ENCODE measurements at places on chromosomes 16 and 17.

DNA sequence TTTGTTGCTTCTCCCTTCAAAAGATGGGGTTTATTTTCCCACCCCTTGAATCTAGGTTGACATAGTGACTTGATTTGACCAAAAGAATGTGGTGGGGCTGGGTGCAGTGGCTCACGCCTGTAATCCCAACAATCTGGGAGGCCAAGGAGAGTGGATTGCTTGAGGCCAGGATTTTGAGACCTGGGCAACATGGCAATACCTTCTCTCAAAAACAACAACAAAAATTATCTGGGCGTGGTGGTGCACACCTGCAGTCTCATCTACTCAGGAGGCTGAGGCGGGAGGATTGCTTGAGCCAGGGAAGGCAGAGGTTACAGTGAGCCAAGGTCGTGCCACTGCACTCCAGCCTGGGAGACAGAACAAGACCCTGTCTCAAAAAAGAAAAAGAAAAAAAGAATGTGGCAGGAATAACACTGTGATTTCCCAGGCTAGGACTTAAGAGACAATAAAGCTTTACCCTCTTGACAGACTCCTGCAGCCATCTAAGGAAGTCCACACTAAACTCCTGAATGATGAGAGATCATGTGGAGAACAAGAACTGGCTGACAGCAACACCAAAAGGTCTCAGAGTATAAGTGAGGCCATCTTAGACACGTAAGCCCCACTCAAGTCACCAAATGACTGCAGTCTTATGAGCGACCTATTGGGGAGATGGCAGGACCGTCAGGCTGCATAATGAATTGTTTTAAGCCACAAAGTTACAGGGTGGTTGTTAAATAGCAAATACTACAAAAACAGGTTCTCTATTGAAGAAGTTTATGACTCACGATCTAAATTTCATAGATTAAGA is 37.0 kb downstream of the FBXL20 start:
- DNase-seq, result no peak

GRCh38 chr16:89759746-89760340 is 38.5 kb downstream of the ZNF276 start:
- DNase-seq, result no peak

DNA sequence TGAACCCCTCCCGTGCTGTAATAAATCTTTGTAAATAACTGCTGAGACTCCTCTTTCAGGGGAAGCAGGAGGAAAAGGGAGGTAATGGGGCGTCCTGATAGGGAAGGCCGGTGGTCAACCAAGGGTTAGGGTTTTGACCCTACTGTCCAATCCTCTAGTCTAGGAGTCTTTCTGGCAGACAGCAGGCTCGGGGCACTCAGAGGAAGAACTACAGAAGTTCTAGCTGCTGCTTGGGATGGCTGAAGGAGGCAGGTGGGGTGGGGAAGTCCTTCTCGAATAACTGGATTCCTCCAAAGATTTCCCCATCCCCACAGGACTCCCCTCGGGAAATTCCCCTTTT is 387 bp upstream of the STARD3 start:
- DNase-seq, result no peak

DNA sequence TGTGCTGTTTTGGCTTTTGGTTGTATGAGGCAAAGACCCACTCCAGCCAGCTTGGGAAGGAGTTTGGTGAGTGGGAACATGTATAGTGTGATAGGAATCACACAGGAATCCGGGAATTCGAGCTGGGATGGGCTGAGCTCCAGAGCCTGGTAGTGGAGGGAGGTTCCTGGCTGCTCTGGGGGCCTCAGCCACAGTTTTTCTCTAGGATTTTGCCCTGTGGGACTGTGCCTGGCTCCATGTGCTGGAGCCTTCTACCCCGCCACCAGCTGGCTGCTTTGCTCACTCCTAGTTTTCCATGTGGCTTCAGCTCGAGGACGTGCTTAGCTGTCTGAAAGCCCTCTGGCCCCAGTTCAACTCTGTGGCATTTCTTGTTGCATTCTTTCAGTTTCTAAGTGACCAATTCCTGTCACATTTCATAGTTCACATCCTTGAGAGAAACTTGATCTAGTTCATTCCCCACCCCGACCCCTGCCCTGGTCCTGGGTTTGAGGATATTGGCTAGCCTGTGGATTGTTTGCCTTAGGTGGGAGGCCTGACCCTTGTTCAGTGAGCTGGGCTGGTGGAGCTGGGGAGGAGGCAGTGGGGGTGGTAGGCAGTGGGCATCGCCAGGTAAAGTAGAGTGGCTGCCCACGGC is 5.0 kb downstream of the SEC14L1 start:
- no peak for DNase-seq

DNA sequence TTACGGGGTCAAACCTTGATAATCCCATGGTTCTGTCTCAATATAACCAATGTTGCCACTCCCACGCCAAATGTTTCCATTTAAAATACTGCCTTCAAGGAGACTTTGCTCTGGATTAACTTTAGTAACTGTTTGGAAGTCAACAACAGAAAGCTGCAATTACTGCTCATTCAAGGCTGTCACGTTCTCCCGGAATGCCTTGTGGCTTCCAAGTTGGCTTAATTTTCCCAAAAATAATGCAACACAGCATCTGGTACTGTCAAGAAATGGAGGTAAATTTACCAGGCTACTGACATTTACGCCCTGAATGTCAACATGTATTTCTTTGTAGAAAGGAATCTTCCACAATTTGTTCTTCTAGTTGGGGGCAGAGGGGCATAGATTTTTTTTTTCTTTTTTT is 38.2 kb downstream of the GPRC5B start:
- DNase-seq, result no peak

- DNase-seq, result no peak
Observed at GRCh38 chr16:58128711-58129096, 477 bp downstream of the CFAP20 start.

- no peak for DNase-seq
Observed at GRCh38 chr16:89200124-89200849, at the start of gene SLC22A31. Gene SLC22A31 (minus strand): TSS chr16:89200537. CDS start chr16:89200501, 36 bp downstream.

GRCh38 chr17:78257810-78258322 is 26.4 kb downstream of the TMEM235 start:
- DNase-seq, result no peak

DNA sequence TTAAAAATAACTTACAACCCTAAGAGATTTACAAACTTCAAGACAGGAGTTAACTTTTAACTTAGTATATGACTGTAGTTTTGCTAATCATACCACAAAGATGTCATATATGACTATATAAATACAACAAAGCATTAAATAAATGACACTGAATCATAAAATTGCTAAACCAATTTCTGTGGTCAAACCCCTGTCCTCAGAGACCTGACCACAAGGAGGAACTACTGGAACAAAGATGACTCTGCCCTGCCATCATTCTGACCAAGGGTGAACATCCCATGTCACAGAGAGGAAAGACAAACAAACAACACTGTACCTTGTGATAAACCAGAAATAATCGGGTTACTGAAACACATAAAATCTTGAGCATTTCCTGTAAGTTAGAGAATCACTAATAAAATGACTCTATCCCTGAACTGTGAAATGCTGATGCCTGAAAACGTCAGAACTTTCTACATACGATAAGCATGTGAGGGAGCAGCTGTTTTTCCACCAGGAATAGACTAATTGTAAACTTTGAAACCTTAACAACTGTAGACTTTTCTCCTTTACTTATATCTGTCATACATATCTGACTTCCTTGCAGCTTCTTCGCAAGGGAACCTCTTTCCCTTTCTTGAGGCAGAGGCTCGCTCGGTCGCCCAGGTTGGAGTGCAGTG is 47.9 kb downstream of the WDR59 start:
- no peak for DNase-seq

- no peak for DNase-seq
Observed at GRCh38 chr16:65572156-65572555, 450.3 kb upstream of the CDH11 start.

- DNase-seq, result no peak
Observed at GRCh38 chr16:26087091-26087490, 395.3 kb downstream of the HS3ST4 start.

GRCh38 chr16:31696968-31697743 is 169.5 kb downstream of the AHSP start:
- DNase-seq, result peak; percentile 41

GRCh38 chr17:37535906-37536305 is 46.2 kb downstream of the DUSP14 start:
- no peak for DNase-seq

GRCh38 chr17:41171886-41172285 is 3.9 kb upstream of the KRTAP4-3 start:
- no peak for DNase-seq

GRCh38 chr16:47460359-47460710 is 528 bp downstream of the ITFG1 start:
- no peak for DNase-seq

DNA sequence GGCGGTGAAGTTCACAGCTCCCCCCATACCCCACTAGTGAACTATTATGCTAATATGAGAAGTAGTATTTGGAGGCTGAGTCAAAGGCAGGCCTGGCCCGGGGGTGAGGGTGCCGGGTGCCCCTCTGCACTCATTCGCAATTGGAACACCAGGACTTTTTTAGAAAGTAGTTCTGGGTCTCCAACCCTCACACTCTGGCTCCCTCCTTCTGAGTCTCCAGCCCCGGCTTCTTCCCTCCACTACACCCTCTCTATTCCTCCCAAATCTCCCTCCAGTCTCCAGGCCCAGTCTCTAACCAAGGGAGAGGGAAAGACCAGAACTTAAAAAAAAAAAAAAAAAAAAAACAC is 11.3 kb upstream of the HOXB2 start:
- DNase-seq, result no peak

- no peak for DNase-seq
Observed at GRCh38 chr17:81306491-81306890, 11.4 kb upstream of the SLC38A10 start.

DNA sequence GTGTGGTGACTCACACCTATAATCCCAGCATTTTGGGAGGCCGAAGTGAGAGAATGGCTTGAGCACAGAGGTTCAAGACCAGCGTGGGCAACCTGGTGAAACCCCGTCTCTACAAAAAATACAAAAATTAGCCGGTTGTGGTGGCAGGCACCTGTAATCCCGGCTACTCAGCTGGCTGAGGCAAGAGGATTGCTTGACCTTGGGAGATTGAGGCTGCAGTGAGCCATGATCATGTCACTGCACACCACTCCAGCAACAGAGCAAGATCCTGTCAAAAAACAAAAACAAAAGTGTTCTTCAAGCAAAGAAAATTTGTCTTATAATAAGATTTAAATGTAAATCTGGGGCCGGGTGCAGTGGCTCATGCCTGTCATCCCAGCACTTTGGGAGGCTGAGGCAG is 51.5 kb downstream of the PAFAH1B1 start:
- DNase-seq, result no peak

GRCh38 chr17:50482110-50482509 is 3.5 kb downstream of the RSAD1 start:
- DNase-seq, result no peak

GRCh38 chr16:67179421-67180080 is 4.2 kb downstream of the MATCAP1 start:
- DNase-seq, result no peak

DNA sequence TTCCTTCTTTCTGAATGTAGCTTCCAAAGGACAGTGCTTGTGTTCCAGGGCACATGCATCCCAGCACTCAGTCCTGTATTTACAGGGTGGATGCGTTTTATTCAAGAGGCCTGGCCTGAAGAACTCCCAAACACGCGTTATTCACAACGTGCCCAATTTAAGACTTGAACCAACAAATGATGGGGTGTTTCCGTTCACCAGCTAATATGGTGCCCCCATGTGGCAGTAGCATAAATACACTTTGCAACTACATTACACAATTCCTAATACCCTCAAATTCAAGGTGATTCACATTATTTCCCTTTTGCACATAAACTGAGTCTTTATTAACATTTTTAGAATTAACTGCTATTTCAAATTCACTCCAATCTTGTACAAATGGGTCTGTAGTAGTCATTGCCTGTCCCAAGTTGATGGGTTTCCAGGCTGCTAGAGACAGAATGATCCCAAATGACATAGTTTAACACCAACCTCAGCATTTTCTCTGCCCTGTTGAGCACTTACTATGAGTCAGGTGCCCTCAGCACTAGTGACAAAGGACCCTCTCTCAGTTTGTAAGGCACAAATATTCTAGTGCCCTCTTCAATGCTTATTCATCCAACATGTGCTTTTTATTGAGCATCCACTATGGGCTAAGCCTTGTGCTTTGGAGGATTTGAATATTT is 26.9 kb downstream of the HSD17B2 start:
- no peak for DNase-seq

- no peak for DNase-seq
Observed at GRCh38 chr16:67645397-67646121, 615 bp downstream of the CARMIL2 start.

All from Panc1 (cell line).